ENCODE measurements at places on chromosomes 13 and 19. TPM values are rescaled to one million over a fixed set of nuclear protein-coding genes. Genes with fewer than 3 reads are reported as not detected.

Gene EIF3K
- 350 TPM for total RNA-seq

Gene EEF1AKMT1
- 10.0 TPM for total RNA-seq

Gene WDR62
- 8.0 TPM for total RNA-seq

Gene GPR12
- not detected for total RNA-seq

Gene LILRB3
- not detected for total RNA-seq

Gene ZNF66
- 2.5 TPM for total RNA-seq

Gene ADAMTS10
- total RNA-seq = 13.8 TPM

Gene PLEKHA4
- total RNA-seq = 6.5 TPM

Gene CDX2
- not detected for total RNA-seq

Gene VN1R4
- total RNA-seq = not detected

Gene CASP14
- total RNA-seq = not detected

Gene ATP5F1D
- 19.9 TPM for total RNA-seq

Gene ZNF701
- total RNA-seq = 15.1 TPM

Gene C1QTNF9
- not detected for total RNA-seq

Gene PEAK3
- total RNA-seq = 0.19 TPM

Gene ZNF836
- total RNA-seq = 10.7 TPM

Gene FAM216B
- not detected for total RNA-seq

Gene NLRP11
- 0.05 TPM for total RNA-seq

Gene MKNK2
- 289 TPM for total RNA-seq

Gene SMAD9
- 11.1 TPM for total RNA-seq

Gene FXYD3
- 0.68 TPM for total RNA-seq

Gene DIAPH3
- 8.7 TPM for total RNA-seq

Gene ZNF541
- total RNA-seq = 0.33 TPM

Gene GRIN3B
- 0.28 TPM for total RNA-seq

Gene SCAMP4
- 56.1 TPM for total RNA-seq

Gene PRTN3
- not detected for total RNA-seq

Gene CEACAM1
- total RNA-seq = 24.5 TPM

Gene IGSF23
- not detected for total RNA-seq

Gene RFPL4AL1
- 0.68 TPM for total RNA-seq

Gene NLRP8
- not detected for total RNA-seq

Gene PRKD2
- 84.2 TPM for total RNA-seq

Gene ZNF549
- total RNA-seq = 5.8 TPM

Gene KIR3DL2
- total RNA-seq = not detected

Gene LIM2
- total RNA-seq = not detected

Gene PNMA8B
- total RNA-seq = 0.17 TPM

Gene TSHZ3
- 3.2 TPM for total RNA-seq

Gene ZSWIM4
- 23.7 TPM for total RNA-seq

Gene ANGPTL8
- total RNA-seq = not detected

Gene EPSTI1
- total RNA-seq = 4.2 TPM

Gene ZNF254
- 23.3 TPM for total RNA-seq

Gene TSSK6
- 0.68 TPM for total RNA-seq

Gene PSG11
- not detected for total RNA-seq

Gene LSR
- 2.0 TPM for total RNA-seq

Gene ZNF135
- 1.7 TPM for total RNA-seq

Gene ZNF256
- total RNA-seq = 4.5 TPM

Gene CABP5
- not detected for total RNA-seq

Gene ZNF44
- total RNA-seq = 6.9 TPM

Gene ATP4B
- total RNA-seq = not detected

Gene SLC46A3
- 3.6 TPM for total RNA-seq

Gene SLC25A41
- total RNA-seq = not detected

Gene IL11
- not detected for total RNA-seq

Gene C19orf81
- not detected for total RNA-seq

Gene ZNF763
- 3.1 TPM for total RNA-seq

Gene ODAD3
- total RNA-seq = 0.05 TPM

Gene RFX1
- 2.0 TPM for total RNA-seq

Gene IGFL2
- total RNA-seq = not detected

Gene PTPRS
- 17.5 TPM for total RNA-seq

Gene LACC1
- 14.1 TPM for total RNA-seq

Gene SIGLECL1
- not detected for total RNA-seq

Gene APOC4
- total RNA-seq = not detected

All from dermis blood vessel endothelial cell (primary cell).